NCI-H2171 (cell line): ENCODE measurements at places on chromosomes 7 and 10.

DNA sequence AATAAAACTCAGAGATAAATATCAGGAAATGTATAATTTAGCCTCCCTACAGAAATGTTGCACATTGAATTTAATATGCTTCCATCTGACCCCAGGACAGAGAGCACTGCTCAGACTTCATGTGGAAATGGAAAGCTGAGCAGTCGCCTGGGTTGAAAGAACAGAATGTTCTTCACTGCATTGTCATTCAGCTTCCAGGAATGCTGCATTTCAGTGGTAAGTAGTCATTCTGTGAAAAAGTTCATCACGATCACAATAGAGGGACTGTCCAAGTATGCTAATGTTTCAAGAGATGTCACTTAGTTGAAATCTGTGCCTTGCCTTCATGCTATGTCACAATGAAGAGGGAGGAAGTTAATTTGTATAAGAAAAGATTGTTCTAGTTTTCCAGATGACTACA is 147.3 kb downstream of the NRCAM start:
- no peak for DNase-seq

- DNase-seq, result no peak
Measured at GRCh38 chr7:159068893-159069448, 75.7 kb downstream of the VIPR2 start.

GRCh38 chr10:126011995-126012394 is 115.6 kb downstream of the FANK1 start:
- DNase-seq, result no peak

- DNase-seq, result no peak
Measured at GRCh38 chr10:3935933-3936359, 150.9 kb upstream of the KLF6 start.

DNA sequence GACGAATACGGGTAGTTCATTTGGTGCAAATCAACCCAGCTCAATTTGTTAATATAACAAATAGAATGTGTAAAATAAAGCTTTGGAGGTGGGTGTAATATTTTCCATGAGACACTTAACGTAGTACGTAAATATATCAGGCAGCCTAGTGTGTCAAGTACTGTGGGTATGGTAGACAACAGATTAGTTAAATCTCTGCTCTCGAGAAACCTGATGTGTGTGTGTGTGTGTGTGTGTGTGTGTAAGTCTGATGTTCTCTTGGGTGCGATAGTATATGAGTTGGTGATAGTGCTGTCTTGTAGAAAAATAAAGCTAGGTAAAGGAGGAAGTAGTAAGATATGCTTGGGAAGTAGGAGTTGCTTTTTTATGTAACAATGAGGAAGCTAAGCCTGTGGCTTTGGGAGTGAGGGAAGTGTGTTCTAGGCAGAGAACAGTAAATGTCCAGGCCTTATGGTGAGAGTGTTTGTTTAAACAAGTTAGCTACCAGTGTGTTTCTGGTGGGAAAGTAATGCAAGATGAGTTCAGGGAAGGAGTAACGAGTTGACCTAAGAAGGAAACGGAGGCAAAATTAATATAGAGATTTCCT is 26.1 kb downstream of the WAC start:
- no peak for DNase-seq

DNA sequence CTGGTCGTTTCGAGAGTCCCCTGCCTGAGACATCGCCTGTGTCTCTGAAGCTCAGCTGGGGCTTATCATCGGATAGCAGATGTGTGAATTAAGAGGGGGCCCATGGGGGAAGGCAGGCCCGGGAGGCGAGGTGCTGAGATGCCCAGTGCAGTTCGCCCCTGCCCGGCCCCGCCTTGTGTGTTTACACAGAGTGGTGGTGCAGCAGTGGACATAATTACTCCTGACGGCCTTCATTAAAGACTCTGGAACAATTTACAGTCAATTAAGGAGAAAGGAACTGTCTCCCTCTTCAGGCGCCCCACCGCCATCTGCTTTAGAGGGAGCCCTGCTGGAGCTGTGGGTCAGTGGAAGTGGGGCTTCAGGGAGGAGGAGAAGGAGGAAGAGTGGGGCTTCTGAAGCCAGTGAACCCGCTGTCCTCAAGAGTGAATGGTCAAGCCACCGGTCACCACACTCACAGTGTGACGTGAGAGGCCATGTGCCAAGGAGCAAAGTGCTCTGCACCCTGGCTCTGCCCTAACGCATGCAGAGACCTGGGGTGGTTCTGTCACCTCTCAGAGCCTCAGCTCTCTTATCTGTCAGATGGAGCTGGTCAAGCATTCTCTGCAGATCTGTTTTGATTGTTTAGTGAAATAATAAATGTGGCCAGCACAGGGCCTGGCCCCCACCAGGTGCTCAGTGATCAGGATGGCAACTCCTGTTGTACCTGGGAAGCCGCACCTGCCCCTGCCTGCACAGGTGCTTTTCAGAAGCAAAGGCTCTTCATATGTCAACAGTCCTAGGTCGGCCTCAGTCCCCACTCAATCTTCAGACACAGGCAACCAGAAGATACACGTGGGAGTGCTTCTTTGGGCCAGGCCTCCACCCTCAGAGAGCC is 65.6 kb downstream of the CDH23 start:
- DNase-seq, result no peak

- DNase-seq, result no peak
Measured at GRCh38 chr7:117011419-117012260, 58.3 kb downstream of the ST7 start.

GRCh38 chr10:63765126-63765525 is 243.9 kb downstream of the REEP3 start:
- DNase-seq, result no peak

GRCh38 chr7:114081606-114082425 is 163.0 kb upstream of the PPP1R3A start:
- DNase-seq, result peak; percentile 50

- no peak for DNase-seq
Measured at GRCh38 chr10:86260564-86260963, 106.0 kb downstream of the GRID1 start.

GRCh38 chr7:8389593-8390261 is 43.7 kb upstream of the NXPH1 start:
- no peak for DNase-seq

GRCh38 chr10:78948621-78949030 is 120.1 kb upstream of the ZMIZ1 start:
- no peak for DNase-seq

DNA sequence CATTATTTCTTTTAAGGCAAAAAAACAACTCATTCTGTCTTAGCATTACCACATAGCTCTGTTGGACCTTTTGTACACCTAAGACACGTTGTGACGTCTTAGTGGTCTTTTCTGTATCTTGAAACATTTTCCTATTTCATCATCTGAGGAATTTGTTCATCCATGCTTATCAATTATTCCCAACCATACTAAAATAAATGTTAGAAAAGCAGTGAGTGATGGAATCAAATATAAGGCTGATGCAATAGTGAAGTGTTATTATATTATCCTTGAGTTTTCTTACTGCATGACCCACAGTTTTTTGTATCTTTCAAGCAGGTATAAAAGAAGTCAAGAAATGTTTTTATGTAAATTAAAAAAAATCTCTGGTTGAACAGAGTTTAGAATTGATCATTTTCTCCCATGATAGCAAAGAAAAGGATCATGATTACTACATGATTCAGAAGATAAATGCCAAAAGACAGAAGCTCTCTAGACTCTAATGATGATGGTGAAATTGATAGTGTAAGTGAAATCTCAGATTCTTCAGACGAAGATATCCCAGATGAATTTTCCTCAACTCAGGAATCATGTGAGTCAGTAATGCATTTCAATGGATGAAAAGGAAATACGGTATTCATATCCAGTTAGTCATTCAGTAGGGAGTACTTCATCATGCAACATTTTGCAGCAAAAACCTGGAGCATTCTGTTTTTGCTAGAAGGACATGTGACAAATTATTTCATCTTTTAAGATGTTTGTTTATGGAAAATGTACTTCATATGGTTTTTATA is 51.4 kb downstream of the CELF2 start:
- DNase-seq, result no peak

GRCh38 chr7:1676550-1677078 is 6.5 kb downstream of the ELFN1 start:
- DNase-seq, result no peak

DNA sequence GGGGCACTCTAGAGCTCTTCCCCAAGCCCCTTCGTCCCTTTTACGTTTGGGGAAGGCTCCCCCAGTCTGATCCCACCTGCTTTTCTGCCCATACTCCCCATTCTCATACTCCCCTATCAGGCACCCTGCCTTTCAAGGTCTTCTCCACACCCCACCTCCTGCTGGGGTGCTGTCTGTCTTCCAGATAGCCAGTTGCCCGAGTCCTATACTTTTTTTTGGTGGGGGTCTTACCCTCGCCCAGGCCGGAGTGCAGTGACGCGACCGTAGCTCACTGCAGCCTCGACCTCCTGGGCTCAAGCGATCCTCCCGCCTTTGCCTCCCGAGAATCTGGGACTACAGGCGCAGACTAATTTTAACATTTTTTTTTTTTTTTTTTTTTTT is 775 bp upstream of the ABHD11 start:
- DNase-seq, result no peak

GRCh38 chr7:148975896-148976295 is 52.4 kb downstream of the PDIA4 start:
- no peak for DNase-seq

DNA sequence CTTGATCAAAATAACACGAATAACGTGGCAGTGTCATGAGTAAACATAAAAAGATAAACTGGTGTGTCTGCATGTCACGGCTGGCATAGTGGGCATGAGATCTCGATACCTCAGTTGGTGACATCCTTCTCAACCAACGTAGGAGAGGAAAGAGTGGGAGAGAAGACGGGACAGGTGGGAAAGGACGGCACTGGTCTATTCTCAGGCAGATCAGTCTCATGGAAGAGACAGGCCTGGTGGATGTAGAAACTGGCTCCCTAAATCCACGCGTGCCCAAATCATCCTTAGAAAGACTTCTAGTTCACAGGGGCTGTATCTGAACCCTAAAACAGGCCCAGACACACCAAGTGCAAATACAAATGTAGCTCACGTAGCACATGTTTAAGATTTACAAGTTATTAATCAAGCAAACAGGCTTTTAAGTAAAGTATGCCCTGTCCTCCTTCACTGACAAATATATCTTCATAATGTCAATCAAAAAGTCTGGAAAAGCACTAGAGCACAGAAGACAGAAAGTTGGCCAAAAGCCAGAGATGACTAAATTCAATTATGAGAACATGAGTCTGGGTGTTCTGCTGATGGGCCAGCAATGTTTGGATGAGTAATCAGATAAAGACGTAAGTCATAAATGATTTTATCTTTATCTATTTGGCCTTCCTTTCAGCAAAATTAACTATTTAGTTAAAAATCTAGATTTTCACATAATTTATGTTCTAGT is 56.3 kb downstream of the SFMBT2 start:
- no peak for DNase-seq

DNA sequence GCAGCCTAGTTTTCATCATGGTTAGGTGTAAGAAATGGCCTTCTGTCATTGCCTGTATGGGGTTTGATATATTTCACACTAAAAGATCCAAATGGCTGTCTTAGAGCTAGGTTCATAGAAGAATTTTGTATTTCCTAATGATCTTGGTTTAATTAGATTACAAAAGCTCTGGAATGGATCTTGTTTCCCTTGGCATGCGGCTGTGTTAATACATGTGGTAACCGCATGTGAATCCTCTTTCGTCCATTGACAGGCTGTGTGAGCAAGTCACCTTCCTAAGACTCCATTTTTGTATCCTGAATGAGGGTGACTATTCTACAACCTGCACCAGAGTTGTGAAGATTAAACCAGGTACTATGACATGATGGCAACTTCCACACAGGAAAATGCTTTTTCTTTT is 12.4 kb upstream of the FZD1 start:
- no peak for DNase-seq

- no peak for DNase-seq
Measured at GRCh38 chr10:16652154-16652553, 130.5 kb upstream of the C1QL3 start.

- DNase-seq, result peak; percentile 37
Measured at GRCh38 chr10:59709395-59710125, at the start of gene SLC16A9. Gene SLC16A9, minus strand, starts transcription at chr10:59709850. Its CDS starts 25,559 bp downstream, at chr10:59684291.

DNA sequence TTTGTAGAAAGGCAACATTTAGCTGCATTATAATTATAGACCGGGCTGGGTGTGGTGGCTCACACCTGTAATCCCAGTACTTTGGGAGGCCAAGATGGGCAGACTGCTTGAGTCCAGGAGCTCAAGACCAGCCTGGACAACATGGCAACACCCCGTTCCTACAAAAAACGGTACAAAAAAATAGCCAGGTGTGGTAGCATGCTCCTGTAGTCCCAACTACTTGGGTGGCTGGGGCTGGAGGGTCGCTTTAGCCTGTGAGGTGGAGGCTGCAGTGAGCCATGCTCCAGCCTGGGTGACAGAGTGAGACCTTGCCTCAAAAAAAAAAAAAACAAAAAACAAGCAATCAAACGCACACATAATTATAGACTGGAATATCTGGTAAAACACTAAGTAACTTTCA is 5.0 kb downstream of the YWHAG start:
- no peak for DNase-seq

DNA sequence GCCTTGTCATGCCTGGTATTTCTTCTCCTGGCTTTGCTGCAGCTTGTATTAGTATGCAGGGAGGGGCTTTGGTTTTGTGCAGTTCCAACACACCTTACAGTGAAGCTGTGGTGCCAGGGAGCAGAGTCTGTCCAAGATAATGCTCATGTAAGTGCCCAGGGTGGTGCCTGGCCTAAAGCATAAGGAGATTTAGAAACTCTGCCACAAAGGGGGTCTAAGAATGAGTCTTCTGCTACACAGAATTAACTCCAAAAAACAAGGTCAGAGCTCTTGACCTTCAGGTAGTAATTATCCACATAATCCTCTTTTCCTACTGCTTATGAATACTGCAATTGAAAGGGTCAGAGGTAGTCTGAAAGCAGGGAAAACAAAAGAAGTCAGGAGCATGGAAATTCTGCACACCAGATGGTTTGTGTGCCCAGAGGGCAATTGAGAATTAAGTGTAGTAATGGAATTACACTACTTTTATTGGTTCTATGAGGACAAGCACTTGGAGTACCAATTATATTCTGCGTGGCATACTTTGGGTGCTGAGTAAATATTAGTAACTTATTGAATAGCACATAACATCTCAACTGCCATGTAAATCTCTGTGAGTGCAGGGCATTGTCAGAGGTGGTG is 121.5 kb downstream of the KAT6B start:
- DNase-seq, result no peak

GRCh38 chr10:119537953-119538630 is 4.4 kb downstream of the RGS10 start:
- no peak for DNase-seq

- DNase-seq, result peak; percentile 54
Measured at GRCh38 chr10:34815185-34816084, at the start of gene PARD3. Gene PARD3, minus strand, starts transcription at chr10:34815296. Its CDS starts 301 bp downstream, at chr10:34814995.
